Activated CD4-positive, alpha-beta T cell treated with anti-CD3 and anti-CD28 coated beads, Interleukin-2, amount 50 U/mL, for 4 hours (primary cell): ENCODE measurements at places on chromosomes 16 and 17.
A peak's percentile ranks its signal among the peaks of the same experiment; 100 is the strongest.

GRCh38 chr16:55498101-55498500 lies 10.8 kb upstream of the LPCAT2 start:
- DNase-seq: no peak

DNA sequence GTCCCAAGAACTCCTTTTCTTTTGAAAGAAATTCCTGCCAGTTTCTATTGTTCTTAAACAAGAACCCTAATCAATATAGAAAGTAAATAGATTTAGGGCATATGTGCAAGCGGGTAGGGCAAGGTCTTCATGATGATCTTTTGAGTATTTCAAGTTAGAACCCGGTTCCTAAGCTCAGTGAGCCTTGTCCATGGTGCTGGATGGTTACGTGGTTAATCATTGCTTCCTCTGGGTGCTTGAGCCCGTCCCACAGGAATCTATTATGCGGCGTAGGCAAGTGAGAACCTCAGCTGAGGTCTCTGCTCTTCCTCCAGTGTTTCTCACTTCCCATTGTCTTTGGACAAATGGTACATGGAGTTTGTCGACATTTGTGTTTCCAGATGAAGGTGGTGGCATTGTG lies 580.8 kb upstream of the EEF2KMT start:
- DNase-seq: no peak

- no peak for DNase-seq
Observed at GRCh38 chr17:1112875-1113274, 66.9 kb downstream of the ABR start.

DNA sequence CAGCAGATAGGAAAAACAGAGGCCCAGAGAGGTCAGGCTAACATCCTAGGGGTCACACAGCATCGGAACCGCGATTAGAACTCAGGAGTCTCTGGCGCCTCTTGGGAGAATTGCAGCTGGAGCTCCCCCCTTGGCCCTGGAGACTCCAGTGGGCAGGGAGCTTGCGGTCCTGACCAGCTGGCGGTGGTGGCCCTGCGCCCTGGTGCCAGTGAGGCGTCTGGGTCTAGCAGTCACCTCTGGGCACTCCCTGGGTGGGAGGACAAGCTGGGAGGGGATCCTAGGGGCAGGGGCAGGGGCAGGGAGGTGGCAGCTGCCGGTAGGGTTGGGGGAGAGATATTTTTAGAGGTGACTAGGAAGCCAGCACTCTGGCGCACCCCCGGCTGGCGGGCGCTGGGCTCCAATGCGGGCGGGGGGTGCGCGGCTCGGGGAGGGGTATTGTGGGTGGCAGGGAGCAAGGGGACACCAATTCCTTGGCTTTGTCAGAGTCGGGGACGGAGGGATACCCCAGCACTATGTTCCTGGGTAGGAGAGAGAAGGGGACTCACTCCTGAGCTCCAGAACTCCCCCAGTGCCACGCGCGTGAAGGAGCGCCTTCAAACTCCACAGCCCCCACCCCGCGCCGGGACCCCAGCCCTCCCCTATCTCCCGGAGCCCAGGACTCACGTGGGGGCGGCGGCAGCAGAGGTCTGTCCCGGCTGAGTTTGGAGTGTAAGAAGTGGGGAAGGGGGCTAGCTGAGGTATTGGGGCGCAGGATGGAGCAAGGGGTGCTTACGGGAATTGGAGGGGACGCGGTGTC lies 584 bp downstream of the PHOSPHO1 start:
- DNase-seq: no peak

DNA sequence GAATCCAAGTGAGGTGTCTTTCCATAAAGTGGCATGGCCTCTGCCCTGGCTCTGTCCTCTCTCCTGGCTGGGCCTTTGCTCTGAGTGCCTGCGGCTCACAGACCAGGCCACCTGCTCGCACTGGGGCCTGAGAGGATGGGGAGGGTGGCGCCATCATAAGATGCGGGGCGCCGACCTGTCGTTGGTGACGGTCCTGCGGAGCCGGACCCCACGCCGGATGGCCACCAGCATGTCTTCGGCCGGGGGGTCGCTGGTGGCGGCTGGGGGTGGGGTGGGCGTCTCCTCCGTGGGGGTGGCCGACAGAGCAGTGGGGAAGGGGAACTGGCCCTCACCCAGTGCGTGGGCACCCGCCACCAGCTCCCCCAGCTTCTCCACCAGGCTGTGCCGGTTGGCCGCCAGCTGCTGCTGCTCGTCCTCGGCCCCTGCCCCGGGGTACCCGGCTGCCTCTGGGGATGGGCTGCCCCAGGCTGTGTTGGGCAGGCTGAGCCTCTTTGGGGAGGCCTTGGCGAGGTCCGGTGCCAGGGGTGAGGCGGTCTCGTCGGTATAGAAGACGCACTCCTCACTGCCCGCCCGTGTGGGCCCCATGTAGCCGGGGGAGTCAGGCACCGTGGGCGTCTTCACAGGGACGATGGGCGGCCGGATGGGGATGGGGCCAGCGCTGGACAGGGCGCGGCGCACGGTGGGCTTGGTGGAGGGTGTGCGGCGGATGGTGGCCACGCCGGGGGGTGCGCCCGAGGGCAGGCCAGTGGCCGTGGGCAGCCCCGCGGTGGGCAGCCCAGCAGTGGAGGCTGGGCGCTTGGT lies 17.4 kb downstream of the IL34 start:
- DNase-seq: no peak

GRCh38 chr17:7853691-7854038 lies 1.2 kb upstream of the TMEM88 start:
- DNase-seq: peak; percentile 11

GRCh38 chr17:82599674-82600661 lies 48.3 kb downstream of the WDR45B start:
- no peak for DNase-seq

DNA sequence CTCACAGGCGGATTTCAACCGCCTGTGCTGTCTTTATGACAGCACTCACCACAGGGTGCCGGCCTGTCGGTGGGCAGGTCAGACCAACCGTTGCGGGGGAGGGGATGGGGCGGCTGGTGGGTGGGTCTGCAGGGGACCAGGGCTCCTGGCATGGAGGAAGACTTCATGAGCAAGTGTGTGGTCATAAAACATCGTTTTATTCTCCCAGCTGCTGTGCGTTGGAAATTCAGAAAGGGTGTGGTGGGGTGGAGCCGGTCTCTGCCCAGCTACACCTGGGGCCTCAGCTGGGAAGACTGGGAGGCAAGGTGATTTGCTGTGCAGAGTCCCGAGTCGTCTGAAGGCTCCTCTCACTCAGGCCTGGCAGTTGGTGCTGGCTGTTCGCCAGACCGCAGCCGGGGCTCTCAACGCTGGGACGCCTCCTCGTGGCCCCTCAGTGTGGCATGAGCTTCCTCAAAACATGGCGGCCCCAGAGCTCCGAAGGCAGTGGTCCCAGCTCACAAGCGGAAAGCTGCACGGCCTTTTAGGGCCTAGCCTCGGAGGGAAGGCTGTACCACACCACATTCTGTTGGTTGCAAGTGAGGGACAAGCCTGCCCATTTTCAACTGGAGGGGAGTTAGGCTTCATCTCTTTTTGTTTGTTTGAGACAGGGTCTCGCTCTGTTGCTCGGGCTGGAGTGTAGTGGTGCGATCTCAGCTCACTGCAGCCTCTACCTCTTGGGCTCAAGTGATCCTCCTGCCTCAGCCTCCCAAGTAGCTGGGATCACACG lies 45.8 kb upstream of the GSE1 start:
- DNase-seq: no peak

- DNase-seq: no peak
Observed at GRCh38 chr16:87960296-87960695, 9.1 kb downstream of the BANP start.

DNA sequence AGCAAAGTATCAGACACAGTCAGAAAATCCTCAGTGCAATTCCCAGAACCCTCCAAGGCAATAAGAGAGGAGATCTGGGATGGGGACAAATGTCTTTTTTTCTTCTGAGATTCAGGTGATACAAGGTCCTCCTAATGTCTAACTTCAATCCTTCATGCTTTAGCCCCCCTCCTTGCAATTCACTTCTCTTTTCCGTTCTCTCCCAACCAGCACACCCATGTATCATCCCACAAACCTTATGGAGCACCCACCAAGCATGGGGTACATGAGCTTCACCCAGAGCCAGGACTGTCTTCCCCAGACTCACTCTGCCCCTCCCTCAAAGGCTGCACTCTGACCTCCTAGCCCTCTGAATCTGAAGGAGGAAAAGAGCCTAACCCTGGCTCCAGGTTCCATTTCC lies 10.1 kb downstream of the HDAC5 start:
- no peak for DNase-seq

DNA sequence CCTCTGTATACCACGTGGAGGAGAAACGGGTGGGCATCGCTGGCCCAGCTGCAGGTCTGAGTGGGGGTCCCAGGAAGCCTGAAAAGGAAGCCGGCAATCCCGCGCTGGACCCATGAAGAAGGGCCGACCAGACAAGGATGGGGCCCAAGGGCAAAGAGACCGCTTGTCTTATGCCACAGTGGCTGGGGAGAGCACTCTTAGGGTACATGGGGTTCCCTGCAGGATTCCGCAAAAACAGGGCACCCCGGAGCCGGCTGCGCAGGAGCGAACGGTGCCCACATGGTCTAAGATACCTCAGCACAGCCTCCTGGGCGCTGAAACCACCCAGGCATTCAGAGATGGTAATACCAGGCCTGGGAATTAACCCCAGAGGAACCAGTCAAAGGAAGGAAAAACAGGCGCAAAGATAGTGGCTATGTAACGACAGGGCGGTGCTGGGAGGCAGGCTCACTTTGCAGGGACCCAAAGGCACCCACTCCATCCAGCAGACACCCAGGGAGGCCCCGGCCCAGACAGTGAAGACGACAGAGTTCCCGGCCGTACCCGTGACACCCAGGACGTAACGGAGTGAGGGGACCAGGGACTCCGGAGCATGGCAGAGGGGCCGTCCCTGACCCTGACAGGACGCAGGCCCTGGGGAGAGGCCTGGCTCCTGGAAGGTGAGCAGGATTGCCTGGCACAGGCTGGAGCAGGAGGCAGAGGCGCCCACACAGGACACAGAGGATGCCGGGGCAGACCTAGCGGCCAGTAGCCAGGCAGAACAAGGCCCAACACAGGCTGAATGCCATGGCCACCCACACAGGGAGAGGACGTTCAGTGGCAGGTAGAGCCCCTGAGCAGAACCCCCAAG lies 10.3 kb downstream of the PIEZO1 start:
- no peak for DNase-seq

- no peak for DNase-seq
Observed at GRCh38 chr17:78904371-78904770, 1.4 kb upstream of the CEP295NL start.

DNA sequence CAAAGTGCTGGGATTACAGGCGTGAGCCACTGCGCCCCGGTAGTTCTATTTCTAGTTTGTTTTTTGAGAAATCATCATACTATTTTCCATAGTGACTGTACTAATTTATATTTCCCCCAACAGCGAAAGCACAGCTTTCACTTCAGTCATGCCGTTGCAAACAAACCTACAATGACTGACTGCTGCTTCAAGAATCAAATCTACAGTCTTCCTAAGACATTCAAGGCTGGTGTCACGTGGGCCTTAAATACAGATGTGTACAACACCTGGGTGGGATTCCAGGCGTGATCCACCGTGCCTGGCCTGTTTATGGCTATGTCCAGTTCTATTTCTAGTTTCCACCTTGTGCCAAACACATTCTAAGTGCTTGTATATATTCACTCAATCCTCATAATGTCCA lies 72.0 kb downstream of the ABCC6 start:
- no peak for DNase-seq

DNA sequence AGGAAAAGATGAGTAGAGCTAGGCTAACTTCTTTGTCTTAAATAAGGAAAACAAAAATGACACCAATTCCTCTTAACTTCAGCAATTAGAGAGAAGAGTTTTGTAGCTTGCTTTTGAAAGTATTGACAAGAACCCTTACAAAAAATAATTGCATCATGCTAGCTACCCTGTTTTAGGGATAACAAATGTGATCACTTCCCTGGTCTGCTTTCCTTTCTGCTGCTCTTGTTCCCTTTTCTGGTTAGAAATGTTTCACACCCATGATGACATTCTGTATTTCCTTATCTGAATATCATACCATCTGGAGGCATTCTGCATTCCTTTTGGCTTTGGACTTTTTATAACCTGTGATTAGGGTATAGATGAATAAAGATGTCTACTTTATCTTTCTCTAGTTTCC lies 9.9 kb upstream of the SMIM36 start:
- DNase-seq: no peak

DNA sequence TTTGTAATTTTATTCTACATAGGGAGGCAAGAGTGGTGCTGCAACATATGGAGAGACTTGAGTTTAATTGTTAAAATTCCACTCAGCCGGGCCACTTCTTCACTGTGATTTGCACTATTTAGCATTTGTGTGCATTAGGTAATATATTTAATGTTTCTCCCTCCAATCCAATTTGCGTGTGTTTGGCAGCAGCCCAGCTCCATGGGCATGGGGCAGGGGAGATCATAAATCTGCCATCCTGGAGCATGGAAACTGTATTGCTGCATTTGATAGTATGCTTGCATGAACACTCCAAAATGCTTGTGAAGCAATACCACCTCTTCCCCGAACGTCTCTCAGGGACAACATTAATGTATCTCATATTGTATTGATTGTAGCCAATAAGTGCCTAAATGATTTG lies 339.1 kb upstream of the RBFOX1 start:
- DNase-seq: no peak

DNA sequence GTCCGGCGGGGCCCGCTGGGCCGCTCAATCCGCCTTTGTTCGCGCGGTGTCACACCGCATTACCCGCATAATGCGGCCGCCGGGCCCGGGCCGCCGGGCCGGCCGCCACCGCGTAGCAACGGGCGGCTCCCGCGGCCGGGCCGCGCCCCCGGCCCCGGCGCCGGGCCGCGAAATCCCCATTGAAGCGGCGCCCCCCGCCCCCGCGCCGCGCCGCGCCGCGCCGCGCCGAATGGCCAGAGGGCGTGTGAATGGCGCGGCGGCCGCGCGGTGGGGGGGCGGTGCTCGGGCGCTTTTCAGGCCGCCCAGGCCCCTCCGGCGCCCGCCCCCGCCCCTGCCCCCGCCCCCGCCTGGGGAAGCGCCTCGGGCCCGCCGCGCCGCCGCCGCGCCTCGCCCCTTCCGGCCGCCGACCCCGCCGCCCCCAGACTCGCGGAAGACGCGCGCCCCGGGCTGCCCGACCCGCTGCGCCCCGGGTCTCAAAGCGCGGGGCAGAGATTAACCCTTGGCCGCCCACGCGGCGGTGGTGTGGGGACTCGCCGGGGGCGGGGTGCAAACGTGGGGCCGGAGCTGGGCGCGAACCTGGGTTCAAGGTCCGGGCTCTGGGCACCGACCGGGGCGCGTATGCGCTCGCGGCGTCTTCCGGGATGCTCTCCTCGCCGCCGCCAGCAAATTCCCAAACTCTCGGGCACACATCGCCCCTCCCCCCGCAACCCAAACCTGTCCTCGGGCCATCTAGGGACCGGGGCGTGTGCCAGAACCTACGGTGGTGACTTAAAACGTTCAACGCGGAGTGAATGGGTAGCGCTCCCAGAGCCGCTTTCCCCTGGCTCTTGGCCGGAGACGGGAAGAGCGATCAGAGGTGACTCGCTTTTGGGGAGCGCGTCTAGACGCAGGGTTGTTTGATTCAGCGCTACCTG lies 46.7 kb downstream of the WNT3 start:
- no peak for DNase-seq

DNA sequence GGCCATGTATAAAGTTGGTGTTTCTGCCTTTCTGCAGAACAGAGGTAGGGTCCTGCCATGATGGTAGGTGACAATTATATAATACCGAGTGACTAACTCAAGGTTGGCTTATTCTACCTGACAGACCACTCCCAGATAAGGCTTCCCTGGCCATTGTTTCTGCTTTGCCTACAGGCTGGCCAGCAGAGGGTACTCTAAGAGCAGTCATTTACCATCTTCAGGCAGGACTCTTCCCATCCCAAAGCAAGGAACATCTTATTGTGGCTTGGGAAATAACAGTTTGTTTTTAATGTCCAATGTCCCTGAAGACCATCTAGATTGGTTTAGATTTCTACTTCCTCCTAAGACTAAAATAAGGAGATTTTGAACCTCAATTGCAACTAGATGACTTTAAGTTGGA lies 74.1 kb downstream of the SNX11 start:
- DNase-seq: no peak

- no peak for DNase-seq
Observed at GRCh38 chr17:41212524-41213169, 13.8 kb upstream of the KRTAP9-2 start.
